NCI-H1092 treated with DMSO at 0.1 percent for 48 hours (cell line): ENCODE measurements at places on chromosomes 11 and 22.

DNA sequence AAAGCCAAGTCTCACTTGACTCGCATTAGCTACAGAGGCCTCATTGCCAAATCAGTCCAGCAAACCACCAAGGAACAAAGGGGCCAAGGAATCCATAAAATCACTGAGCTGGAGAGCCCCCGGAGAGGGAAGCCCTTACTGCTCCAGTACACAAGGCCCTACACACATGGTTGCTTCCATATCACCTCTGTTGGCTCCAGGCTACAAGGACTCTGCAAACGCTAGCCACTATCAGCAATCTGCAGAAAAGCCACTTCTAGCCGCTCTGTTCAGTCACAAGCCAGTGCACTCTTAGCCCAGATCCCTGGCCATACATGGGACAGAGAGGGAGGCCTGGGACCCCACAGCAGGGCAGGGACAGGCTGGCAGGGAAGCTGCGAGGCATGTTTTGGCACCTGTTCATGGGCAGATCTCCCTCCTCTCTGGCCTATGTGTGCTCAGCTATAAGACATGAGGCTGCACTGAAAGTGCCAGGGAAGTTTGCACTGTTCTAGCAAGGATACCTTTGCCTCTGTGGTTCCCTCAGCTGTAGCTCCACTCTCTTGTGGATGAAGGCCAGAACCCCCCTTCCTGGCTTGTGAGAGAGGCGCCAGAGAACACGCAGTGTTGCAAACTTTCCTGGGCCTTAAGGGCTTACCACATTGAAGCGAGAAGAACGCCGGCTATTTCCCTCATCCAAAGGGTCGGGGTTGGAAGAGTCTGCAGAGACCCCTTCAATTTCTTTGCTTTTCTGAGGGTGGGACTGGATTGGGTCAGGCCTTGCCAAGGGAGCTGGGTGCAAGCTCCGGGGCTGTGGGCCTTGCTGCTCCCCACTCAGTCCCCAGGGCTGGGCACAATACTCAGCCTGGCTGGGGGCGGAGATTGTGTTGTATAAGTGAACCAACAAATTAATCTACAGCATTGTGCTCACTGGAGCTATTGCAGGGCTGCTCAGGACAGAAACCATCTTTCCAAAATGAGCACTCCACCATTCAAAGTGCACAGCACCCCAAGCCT lies 108.7 kb upstream of the PITPNB start:
- peak; percentile 91 for DNase-seq

DNA sequence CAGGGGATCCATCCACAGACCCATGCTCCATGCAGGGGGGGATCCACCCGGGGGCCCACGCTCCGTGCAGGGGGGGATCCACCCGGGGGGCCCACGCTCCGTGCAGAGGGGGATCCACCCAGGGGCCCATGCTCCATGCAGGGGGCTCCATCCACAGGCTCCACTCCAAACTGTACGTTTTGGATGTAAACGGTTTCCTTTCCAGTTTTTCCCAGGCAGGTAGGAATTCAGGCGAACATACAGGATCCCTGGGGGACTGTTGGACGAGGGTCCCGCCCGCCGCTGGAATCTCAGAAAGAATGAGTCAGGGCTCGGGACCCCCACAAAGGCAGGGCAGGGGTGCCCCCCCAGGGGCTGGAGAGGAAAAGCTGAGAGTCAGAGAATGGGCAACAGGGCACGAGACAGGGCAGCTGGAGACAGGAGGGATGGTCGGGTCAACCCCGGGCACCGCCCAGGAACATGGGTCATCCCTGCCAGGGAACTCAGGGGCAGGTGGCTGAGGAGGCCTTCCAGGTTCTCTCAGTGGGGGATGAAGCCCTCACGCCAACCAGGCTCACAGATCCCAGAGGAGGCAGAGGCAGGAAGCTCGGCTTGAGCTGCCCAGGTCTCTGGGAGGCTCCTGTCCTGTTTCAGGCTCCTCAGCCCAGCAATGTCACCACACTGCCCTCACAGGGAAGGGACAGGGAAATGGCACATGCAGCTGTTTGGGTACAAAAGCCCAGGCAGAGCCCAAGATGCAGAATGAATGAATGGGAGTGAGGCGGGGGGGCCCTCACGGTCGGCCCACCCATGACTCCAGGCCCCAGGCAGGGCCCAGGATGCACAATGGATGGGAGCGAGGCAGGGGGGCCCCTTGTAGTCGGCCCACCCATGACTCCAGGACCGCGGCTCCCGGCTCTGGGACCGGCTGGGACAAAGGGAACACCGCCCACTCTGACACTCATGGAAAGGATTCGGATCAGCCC lies 200.2 kb downstream of the BRD1 start:
- no peak for DNase-seq

- DNase-seq, result peak; percentile 18
Observed at GRCh38 chr22:49514641-49515040, 313.0 kb downstream of the BRD1 start.

DNA sequence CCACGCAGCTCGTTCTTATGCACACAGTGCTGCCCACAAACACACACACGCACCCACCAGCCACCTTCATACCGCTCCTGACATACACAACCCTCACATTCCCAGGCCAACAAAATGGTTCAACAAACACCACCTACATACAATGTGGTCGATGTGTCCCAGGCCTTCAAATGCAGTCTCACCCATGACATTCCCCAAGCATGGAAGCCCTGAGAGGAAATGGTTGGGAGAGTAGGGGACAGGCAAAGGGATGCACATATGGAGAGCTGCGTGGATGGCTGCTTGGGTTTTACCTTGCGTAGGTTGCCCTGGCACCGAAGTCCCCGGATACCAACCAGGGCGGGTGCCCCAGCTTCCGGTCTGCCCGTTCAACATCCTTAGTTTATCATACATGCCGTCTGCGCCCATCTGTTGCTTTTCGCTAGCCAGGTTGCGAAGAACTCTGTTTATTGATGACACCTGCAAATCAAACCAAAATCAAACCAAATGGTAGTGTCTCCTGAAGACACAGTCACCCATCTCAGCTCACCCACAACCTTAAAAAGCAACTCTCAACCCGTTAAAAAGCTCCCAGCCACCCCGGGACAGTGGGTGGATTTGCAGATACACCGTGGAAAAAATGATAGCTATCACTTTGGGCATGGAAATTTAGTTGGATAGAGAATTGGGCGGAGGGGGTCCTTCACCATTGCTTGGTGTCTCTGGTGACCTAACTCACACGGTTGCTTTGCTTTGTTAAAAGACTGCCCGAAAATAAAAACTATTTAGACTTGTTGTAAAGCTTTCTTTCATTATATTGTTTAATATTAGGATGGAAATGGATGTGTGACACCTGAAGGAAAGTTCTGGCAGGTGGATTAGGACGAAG lies 10.5 kb downstream of the PAX6 start:
- DNase-seq, result no peak

GRCh38 chr11:15146271-15147003 lies 31.7 kb downstream of the INSC start:
- DNase-seq, result no peak

GRCh38 chr11:23181022-23181807 lies 320.9 kb upstream of the CCDC179 start:
- DNase-seq, result no peak

GRCh38 chr11:73262851-73263495 lies 9.2 kb upstream of the P2RY6 start:
- no peak for DNase-seq

GRCh38 chr11:44808053-44808753 lies 81.4 kb downstream of the TSPAN18 start:
- DNase-seq, result no peak

GRCh38 chr11:32162351-32162750 lies 71.5 kb downstream of the RCN1 start:
- no peak for DNase-seq

DNA sequence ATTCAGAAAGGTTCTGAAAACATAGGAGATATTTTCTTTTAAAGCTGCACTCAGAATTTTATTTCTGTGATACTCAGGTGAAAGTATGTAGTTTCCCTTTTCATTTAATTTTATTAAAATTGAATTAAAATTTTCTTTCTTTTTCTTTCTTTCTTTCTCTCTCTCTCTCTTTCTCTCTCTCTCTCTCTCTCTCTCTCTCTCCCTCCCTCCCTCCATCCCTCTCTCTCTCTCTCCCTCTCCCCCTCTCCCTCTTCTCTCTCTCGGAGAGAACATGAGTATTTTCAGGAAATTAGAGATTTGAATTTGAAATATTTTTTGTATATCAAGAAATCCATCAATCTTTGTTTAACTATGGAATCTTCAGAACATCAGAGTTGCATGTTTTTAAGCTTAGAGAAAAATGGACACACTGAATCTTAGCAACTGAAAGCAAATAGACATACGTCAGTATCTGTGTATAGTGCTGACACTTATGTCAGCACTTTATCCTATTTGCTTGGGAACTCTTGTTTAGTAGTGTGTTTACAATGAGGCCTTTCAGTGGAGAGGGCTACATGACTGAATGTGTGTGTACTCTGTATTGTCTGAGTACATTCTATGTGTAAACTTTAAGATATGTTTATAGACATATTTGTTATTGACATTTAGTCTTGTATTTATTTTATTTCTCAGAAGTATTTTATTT lies 44.5 kb downstream of the PDE3B start:
- peak; percentile 29 for DNase-seq

DNA sequence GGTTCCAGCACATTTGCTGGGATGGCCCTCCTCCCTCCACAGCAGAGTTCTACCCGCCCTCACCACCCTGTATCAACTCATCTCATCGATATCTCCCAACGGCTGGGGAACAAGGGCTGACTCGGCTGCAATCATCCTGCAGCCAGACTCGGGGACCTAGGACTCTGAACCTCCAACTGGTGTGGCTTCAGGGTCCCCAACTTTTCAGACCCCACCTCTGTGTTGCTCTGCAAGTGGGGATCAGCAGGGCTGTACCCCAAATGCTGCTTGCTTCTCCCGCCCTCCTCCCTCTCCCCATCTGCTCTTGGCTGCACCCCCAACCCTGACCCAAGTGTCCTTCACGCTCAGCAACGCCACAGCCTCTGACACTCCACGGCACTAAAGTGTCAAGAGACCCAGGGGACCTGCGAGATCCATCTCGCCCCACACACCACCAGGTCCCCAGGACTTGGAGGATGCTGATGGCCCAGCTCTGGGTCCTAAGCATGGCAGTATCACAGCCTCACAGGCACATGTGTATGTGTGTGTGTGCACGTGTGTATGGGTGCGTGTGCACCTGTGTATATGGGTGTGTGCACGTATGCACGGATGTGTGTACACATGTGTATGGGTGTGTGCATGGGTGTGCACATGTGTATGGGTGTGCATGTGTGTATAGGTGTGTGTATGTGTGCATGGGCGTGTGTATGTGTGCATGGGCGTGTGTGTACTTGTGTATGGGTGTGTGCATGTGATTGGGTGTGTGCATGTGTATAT lies 26.4 kb downstream of the KCNQ1 start:
- DNase-seq, result no peak

DNA sequence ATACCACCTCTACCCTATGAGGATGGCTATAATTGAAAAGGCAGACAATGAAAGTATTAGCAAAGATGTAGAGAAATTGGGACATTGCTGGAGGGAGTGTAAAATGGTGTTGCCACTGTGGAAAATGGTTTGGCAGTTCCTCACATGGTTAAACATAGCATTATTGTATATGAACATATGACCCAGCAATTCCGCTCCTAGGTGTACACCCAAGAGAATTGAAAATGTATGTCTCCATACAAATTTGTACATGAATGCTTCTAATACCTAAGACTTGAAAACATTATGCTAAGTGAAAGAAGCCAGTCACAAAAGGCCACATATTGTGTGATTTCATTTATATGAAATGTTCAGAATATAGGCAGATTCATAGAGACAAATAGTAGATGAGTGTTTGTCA lies 10.0 kb downstream of the SLCO2B1 start:
- no peak for DNase-seq

GRCh38 chr11:78100261-78100660 lies 20.6 kb upstream of the NDUFC2 start:
- peak; percentile 98 for DNase-seq

- DNase-seq, result peak; percentile 65
Observed at GRCh38 chr11:79413268-79413667, 27.6 kb downstream of the TENM4 start.

DNA sequence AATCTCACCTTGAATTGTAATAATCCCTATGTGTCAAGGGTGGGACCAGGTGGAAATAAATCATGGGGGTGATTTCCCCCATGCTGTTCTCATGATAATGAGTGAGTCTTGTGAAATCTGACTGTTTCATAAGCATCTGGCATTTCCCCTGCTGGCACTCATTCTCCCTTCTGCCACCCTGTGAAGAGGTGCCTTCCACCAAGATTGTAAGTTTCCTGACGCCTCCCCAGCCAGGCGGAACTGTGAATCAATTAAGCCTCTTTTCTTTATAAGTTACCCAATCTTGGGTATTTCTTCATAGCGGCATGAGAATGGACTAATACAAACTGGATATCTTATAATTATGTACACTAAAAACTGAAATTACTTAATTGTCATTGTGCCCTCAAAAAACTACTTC lies 189.2 kb upstream of the API5 start:
- DNase-seq, result no peak

GRCh38 chr22:38086001-38086845 lies 2.2 kb upstream of the SLC16A8 start:
- DNase-seq, result no peak

- no peak for DNase-seq
Observed at GRCh38 chr22:23285236-23285635, 104.9 kb downstream of the BCR start.

DNA sequence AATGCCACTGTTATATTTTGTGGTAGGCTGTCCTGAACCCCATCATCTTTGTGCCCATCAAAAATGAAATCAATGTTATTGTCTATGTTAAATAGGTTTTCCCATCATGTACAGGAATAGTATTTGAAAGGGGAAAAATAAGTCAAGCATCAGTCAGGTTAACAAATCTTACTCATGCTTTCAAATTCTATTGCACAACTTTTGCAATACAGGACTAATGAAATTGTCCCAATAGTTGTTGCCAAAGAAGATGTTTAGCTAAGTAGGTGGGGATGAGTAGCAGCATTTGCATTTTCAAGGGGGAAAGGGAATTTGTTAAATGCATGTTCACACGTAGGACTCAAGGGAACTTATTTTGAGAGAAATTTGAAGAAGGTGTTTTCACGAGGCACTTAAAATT lies 962.1 kb downstream of the JRKL start:
- DNase-seq, result no peak

- DNase-seq, result no peak
Observed at GRCh38 chr11:134645576-134645975, 233.5 kb upstream of the B3GAT1 start.

GRCh38 chr11:126465573-126466188 lies 110.2 kb downstream of the ST3GAL4 start:
- peak; percentile 86 for DNase-seq

DNA sequence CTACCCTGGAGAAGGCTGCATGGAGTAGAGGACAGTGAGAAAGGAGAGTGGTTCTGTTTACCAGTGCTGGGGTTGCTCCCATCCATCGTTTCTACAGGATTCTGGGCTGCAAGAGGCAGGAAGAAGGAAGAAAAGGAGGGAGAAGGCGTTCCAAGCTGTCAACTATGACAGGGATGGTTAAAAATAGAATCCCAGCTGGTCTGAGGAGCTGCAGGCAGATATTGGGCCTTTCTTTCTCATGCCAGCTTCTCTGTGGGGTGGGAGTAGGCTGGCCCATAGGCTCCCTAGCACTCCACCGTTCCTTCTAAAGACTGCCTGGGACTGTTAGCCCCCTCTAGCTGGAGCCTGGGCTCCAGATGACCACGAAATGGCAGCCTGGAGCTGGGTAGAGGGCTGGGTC lies 13.6 kb downstream of the CCKBR start:
- DNase-seq, result no peak
